B cell (primary cell): ENCODE measurements at places on chromosomes 1 and 21. TPM values are rescaled to one million over a fixed set of nuclear protein-coding genes. Genes with fewer than 3 reads are reported as not detected.

The SIM2 gene
- not detected in 2 replicates for polyA plus RNA-seq

The CRTC2 gene
- 94.6 and 120 TPM in 2 replicates for polyA plus RNA-seq

The TPTE gene
- polyA plus RNA-seq, result not detected in 2 replicates

The NLRP3 gene
- polyA plus RNA-seq, result 1.7 and 2.9 TPM in 2 replicates

The MEF2D gene
- polyA plus RNA-seq, result 65.6 and 81.2 TPM in 2 replicates

The FAM151A gene
- not detected in 2 replicates for polyA plus RNA-seq

The AVPR1B gene
- not detected in 2 replicates for polyA plus RNA-seq

The ADAMTSL4 gene
- polyA plus RNA-seq, result 0.70 and 0.98 TPM in 2 replicates

The ANGPTL3 gene
- not detected in 2 replicates for polyA plus RNA-seq

The LCE1C gene
- polyA plus RNA-seq, result not detected in 2 replicates

The TRABD2B gene
- not detected in 2 replicates for polyA plus RNA-seq

The LCE3E gene
- polyA plus RNA-seq, result not detected in 2 replicates

The KCNH1 gene
- polyA plus RNA-seq, result not detected in 2 replicates

The MFAP2 gene
- polyA plus RNA-seq, result not detected in 2 replicates

The SYCP1 gene
- polyA plus RNA-seq, result not detected in 2 replicates

The DENND2D gene
- polyA plus RNA-seq, result 40.1 and 48.0 TPM in 2 replicates

The MLLT11 gene
- 2.4 and 2.7 TPM in 2 replicates for polyA plus RNA-seq

The FAM167B gene
- polyA plus RNA-seq, result 1.1 and 1.8 TPM in 2 replicates

The FCRL5 gene
- 80.1 and 108 TPM in 2 replicates for polyA plus RNA-seq

The SLAMF7 gene
- polyA plus RNA-seq, result 12.4 and 13.1 TPM in 2 replicates

The SDHB gene
- polyA plus RNA-seq, result 59.0 and 61.0 TPM in 2 replicates

The NAV1 gene
- 1.5 and 1.6 TPM in 2 replicates for polyA plus RNA-seq

The ETNK2 gene
- 0.49 and 1.3 TPM in 2 replicates for polyA plus RNA-seq

The FAM78B gene
- 0.12 and 0.22 TPM in 2 replicates for polyA plus RNA-seq

The PDZK1 gene
- 0.22 TPM in 1 of 2 replicates, not detected in the other for polyA plus RNA-seq

The VSIG8 gene
- 0.09 TPM in 1 of 2 replicates, not detected in the other for polyA plus RNA-seq

The TNNI3K gene
- 0.88 and 3.1 TPM in 2 replicates for polyA plus RNA-seq

The ACTA1 gene
- polyA plus RNA-seq, result 0.21 and 0.30 TPM in 2 replicates

The CDC20 gene
- polyA plus RNA-seq, result 1.5 and 2.0 TPM in 2 replicates

The SELL gene
- 212 and 258 TPM in 2 replicates for polyA plus RNA-seq

The HSPA6 gene
- polyA plus RNA-seq, result 2.6 and 8.5 TPM in 2 replicates

The KCNJ10 gene
- polyA plus RNA-seq, result not detected in 2 replicates

The SLC25A24 gene
- 5.7 and 6.0 TPM in 2 replicates for polyA plus RNA-seq

The FAM76A gene
- polyA plus RNA-seq, result 11.7 and 12.1 TPM in 2 replicates

The C1orf56 gene
- polyA plus RNA-seq, result 2.4 and 2.5 TPM in 2 replicates

The SH2D2A gene
- polyA plus RNA-seq, result 0.73 and 1.0 TPM in 2 replicates

The C1orf94 gene
- polyA plus RNA-seq, result not detected in 2 replicates

The S100A1 gene
- not detected in 2 replicates for polyA plus RNA-seq

The FAM163A gene
- polyA plus RNA-seq, result not detected in 2 replicates

The PLEKHG5 gene
- polyA plus RNA-seq, result 0.13 TPM in 1 of 2 replicates, not detected in the other

The UBQLN4 gene
- 20.9 and 24.1 TPM in 2 replicates for polyA plus RNA-seq

The CDCA8 gene
- 1.4 and 1.6 TPM in 2 replicates for polyA plus RNA-seq

The PAQR6 gene
- 1.3 and 1.8 TPM in 2 replicates for polyA plus RNA-seq

The ATP1A4 gene
- polyA plus RNA-seq, result 0.12 TPM in 1 of 2 replicates, not detected in the other

The TLR5 gene
- polyA plus RNA-seq, result 0.06 and 0.21 TPM in 2 replicates

The CD84 gene
- 19.8 and 20.4 TPM in 2 replicates for polyA plus RNA-seq

The SPATA46 gene
- polyA plus RNA-seq, result not detected in 2 replicates

The WNT3A gene
- polyA plus RNA-seq, result 0.03 TPM in 1 of 2 replicates, not detected in the other

The ELAPOR1 gene
- polyA plus RNA-seq, result 0.91 and 2.3 TPM in 2 replicates

The SMIM1 gene
- 2.2 and 2.6 TPM in 2 replicates for polyA plus RNA-seq

The GBP6 gene
- polyA plus RNA-seq, result not detected in 2 replicates

The TAS1R3 gene
- polyA plus RNA-seq, result 5.7 and 11.7 TPM in 2 replicates

The SDC3 gene
- 0.10 and 0.30 TPM in 2 replicates for polyA plus RNA-seq

The FCRL3 gene
- 220 and 248 TPM in 2 replicates for polyA plus RNA-seq

The TMEM200B gene
- polyA plus RNA-seq, result not detected in 2 replicates

The KRTAP12-2 gene
- polyA plus RNA-seq, result not detected in 2 replicates

The NPHS2 gene
- polyA plus RNA-seq, result not detected in 2 replicates

The NCDN gene
- 9.4 and 13.6 TPM in 2 replicates for polyA plus RNA-seq
